MV-4-11 (cell line): ENCODE measurements at places on chromosomes 1 and 21.

GRCh38 chr1:108678706-108679105, 13.4 kb upstream of the PRPF38B start:
- DNase-seq: peak; percentile 52

- peak; percentile 59 for DNase-seq
These were observed 66.7 kb upstream of the PARP1 start for GRCh38 chr1:226474443-226475141.

DNA sequence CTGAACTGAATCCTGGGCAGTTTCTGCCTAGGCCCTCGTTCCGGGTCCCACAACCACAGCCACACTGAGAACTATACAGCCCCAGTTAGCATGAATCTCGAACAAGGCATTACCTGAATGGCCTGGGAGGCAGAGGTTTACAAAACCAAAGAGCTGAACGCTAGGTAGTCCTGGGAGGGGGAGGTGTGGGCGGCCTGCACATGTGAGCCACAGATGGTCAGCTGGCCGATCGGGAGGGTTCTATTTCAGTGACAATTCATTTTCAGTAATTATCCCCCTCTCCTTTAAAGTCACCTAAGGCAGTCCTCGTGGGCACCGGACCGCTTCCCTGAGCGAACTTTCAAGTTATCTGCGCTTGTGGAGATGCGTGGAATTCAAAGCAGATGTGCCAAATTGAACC, 111.9 kb downstream of the GLIS1 start:
- DNase-seq: no peak

DNA sequence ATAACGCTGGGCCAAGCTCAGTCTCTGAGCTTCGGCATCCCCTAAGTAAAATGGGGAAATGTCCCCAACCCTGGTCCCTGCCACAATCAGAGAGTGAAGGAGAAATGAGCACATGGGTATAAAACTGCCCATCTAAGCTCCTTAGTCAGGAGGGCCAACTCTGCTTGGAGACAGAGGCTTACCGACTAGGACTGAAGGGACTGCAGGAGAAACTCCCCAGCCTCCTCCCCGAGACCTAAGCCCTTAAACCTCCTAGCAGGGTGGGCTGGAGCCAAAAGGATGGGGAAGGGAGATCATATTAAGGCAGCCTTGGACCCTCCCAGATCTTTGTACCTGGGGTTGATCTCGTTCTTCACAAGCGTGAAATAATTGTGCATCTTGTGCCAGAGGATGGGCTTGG, 5.5 kb downstream of the ETNK2 start:
- DNase-seq: no peak

GRCh38 chr1:154557939-154558719, at the start of gene UBE2Q1:
UBE2Q1 (minus strand) TSS chr1:154558662; CDS start chr1:154558553, 109 bp downstream.
- DNase-seq: peak; percentile 22

DNA sequence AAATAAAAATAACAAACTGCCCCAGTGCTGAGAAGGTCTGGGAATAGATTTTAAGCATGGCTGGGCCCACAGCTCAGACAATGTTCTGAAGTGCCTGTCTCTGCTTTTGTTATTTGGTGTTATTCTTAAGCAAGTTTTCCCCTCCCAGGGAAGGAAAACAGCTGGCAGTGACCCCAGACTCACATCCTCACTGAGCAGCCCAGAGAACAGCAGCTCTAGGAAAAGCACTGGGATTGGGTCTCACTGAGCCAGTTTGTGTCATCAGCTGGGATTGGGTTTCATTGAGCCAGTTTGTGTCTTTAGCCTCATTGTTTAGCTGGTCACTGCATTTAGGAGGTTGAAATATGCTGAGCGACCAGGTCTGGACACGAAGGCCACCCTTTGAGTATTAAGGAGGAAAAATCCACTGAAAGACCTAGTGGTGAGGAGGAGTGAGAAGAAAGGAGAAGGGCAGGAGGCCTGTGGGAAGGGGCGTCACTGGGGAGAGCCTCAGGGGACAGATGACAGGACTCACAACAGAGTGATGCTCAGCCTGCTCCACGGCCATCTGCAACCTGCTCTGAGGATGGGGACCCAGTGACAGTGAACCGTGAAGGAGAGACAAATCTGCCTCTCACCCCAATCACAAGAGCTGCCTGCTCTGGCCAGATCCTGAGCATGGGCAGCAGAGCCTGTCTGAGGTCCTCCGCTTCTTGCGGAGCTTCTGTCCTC, 103.8 kb downstream of the TOMM20 start:
- no peak for DNase-seq

- no peak for DNase-seq
These were observed 36.6 kb upstream of the NHLH2 start for GRCh38 chr1:115877511-115877910.

- no peak for DNase-seq
These were observed 123.7 kb downstream of the ACTL8 start for GRCh38 chr1:17878837-17879236.

DNA sequence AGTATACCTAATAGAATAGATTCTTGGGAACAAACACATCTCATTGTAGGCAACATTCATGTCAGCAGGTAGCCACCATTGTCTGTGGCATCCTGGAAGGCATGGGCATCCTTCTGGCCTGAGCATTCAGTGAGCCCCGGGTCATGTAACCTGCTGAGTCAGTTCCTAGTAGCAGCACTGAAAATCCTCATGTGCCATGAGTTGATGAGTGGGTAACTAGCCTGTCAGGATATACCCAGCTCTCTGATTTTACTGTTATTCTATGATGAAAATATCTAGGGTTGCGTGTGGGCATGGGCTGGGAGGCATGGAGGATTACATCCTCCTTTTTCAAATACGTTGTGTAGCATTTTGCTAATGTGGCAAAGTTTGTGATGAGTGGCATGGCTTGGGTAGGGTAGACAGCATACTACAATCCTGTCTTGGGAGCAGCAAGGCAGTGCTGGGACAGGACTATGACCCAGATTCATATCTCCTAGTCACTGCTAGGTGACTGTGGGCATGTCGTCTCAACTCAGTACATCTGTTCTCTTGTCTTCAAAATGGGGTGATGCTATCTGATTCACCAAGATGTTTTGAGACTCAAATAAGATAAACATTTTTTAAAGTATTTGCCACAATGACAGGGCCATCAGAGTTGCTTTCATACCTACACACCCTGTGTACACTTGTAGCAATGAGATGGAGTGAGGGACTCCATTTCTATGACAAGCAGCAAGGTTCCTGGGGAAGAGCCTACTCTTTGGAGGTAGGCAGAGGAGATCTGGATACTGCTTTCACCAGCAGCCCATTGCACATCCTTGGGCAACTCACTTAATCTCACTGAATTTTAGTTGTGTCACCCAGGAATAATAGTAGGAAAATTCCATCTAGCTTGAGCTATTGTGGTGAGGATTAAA, 62.5 kb downstream of the CD58 start:
- no peak for DNase-seq

DNA sequence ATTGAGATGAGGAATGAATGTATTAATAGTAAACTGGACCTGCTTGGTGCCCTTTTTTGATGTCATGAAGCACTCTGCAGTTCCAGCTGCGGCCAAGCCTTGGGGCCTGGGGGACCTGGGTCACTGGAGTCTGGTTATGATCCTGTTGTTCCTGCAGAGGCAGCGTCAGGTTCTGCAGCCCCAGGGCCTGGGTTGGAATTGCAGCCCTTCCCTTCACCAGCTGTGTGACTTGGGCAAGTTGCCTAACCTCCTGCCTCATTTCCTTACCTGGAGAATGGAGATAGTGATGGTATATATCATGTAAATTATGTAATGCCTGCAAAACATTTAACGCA, 9.1 kb upstream of the ATP5PO start:
- no peak for DNase-seq

DNA sequence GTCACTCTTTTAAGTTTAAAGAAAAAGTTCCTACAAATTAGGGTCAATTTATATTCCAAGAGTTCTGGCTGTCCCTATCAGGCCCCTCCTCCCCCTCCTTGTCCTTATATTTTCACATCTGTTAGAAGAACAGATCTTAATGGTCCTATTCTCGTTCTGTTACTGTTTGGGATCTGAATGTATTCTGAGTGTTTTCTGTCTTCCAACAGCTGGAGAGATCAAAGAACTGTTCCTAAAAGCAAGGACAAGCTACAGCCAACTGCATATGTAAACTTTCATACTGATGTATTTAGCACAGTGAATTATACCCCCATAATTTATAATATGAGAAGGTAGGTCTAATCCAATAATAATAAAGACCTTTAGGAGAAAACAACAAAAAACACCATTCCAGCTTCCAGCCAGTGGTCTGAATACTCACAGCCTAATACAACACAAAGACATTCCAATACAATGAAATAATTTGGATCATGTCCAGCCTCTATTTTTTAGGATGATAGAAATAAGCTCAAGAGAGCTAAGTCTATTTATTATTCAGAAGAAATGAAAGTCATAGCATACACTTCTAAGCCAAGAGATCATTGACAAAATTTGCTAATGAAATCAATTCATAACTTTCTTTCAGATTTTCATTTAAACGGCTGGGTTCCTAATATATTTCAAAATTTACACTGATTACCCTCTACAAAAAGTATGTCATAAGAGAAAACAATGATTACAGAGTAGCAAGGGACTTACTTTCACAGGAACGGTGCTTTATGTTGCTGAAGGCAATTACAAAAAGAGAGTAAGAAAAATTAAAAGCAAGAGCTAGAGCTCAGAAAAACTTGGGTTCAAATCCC, 25.3 kb downstream of the WLS start:
- DNase-seq: no peak

DNA sequence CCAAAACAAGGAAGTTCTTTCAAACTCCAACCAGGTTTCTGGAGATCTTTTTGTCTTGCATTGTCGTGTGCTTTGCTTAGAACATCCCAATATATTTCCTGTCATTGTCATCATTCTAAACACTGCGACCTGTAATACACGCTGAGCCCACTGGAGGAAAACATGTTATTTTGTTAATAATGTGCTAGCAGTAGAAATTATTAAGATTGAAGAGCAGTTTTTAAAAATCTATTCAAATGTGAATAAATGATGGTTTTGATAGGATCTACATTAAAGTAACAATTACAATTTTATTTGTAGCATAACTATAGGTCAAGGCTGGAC, 268.5 kb downstream of the PTPRC start:
- DNase-seq: no peak

DNA sequence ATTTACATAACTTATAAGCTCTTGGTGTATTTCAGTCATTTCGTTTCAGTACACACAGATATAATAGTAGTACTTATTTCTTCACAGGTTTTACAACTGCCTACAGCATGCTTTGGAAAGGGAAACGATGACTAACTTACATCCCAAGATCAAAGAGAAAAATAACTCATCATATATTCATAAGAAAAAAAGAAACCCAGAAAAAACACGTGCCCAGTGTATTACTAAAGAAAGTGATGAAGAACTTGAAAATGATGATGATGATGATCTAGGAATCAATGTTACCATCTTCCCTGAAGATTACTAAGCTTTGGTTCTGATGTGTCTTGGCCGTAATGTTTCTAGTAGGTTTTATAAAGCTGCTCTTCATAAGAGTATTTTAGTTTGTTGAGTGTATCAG, 30.9 kb downstream of the TYW3 start:
- DNase-seq: no peak

DNA sequence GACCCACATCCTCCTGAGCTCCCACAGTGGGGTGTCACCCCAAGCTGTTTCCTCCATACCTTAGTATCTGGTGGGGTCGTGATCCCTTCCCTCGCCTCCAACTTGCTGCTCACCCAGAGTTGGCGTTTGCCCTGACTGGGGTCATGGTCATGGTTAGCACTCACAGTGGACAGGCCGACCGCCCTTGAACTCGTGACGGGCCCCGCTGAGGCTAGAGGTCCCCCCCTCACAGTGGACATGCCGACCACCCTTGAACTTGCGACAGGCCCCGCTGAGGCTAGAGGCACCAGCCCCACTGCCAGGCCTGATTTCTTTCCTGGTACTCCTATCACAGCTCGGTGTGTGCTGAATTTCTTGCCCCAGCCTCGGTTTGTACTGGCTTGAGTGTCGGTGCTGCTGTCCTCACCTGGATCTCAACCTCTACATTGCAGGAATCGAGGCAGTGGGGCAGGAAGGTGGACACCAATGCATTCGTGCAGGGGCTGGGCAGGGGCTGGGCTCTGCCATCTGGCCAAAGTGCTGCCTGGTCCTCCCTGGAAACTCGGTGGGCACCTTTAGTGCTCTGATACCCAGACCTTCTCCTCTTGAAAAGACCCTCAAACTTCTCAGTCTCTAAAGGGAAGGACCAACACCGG, 37.5 kb upstream of the AJAP1 start:
- no peak for DNase-seq

DNA sequence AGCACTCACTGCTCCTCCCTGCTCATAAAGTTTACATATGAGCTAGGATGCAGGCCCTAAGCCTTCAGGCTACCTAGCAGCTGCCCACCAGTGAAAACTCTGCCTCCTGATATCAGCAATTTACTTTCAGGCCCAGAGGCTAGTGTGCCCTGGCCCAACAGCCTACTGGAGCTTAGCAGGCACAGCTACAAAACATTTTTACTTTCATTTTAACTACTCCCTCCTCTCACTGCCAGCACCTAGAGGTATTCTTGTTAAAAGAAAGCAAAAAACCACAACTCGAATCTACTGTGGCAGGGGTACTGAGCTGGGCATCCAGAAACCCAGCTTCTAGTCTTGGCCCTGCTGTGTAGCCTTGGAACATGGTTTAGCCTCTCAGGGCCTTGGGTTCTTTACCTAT, 5.8 kb upstream of the LORICRIN start:
- no peak for DNase-seq

- DNase-seq: no peak
These were observed 346.6 kb downstream of the RPS6KC1 start for GRCh38 chr1:213397638-213398037.

- DNase-seq: peak; percentile 81
These were observed 20.2 kb downstream of the TAL1 start for GRCh38 chr1:47211796-47212269.

GRCh38 chr1:34292472-34292871, 115.8 kb downstream of the C1orf94 start:
- no peak for DNase-seq

DNA sequence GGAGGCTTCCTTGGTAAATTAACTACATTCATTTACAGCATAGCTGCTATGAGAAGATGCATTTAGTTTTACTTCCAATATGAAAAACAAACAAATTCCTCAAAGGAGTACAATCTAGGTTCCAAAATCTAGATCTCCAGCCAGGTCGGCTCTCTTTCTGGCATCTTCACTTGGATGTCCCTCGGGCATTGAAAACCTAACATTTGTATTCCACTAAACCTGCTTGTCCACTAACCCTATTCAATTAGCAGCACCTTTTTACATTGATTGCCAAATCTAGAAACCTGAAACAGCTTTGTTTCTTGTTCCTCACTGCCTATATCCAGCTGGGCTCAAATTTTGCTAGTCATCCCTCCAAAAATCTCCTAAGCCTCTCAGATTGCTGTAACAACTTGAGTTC, 14.3 kb upstream of the CXADR start:
- DNase-seq: no peak

- no peak for DNase-seq
These were observed 82.3 kb downstream of the GPR89B start for GRCh38 chr1:148010527-148010926.

GRCh38 chr1:18253093-18253492, 145.5 kb downstream of the IGSF21 start:
- DNase-seq: no peak

DNA sequence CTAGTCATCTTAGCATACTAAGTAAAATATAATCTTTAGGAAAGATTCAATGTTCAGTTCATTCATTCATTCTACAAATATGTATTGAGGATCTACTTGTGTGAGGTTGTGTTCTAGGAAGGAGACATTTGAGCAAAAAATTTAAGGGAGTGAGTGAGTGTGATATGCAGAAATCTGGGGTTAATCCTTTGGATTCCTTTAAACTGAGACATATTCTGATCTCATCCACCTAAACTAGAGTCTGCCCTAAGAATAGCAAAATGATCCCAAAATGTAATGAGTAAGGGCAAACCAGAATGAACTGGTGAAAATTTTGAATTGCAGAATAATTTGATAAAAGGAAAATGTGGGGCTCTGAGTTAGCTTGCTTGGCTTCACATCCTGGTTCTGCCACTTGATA, 8.6 kb downstream of the UBE2U start:
- DNase-seq: no peak
